ENCODE measurements at places on chromosomes 5 and 9.

DNA sequence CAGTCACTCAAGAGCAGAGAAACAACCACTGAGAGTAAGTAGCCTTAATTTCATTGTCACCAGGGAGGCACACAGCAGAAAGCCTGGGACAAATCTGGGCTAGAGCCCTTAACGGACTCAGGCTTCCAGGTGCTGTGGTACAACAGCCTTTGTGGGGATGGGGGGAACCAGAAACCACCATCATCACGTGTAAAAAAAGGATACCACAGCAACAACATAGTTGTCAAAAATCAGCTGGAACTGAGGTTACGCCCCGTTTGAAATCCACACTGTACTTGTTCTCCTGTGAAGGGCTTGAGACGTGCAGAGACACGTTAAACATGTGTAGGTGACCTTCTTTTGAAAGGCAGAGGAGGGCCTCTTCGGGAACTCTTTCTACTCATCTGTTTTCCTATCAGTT lies 16.6 kb upstream of the PLPP1 start:
- DNase-seq = no peak

- DNase-seq = no peak
These were observed 16.1 kb downstream of the RAI14 start for GRCh38 chr5:34672196-34672595.

DNA sequence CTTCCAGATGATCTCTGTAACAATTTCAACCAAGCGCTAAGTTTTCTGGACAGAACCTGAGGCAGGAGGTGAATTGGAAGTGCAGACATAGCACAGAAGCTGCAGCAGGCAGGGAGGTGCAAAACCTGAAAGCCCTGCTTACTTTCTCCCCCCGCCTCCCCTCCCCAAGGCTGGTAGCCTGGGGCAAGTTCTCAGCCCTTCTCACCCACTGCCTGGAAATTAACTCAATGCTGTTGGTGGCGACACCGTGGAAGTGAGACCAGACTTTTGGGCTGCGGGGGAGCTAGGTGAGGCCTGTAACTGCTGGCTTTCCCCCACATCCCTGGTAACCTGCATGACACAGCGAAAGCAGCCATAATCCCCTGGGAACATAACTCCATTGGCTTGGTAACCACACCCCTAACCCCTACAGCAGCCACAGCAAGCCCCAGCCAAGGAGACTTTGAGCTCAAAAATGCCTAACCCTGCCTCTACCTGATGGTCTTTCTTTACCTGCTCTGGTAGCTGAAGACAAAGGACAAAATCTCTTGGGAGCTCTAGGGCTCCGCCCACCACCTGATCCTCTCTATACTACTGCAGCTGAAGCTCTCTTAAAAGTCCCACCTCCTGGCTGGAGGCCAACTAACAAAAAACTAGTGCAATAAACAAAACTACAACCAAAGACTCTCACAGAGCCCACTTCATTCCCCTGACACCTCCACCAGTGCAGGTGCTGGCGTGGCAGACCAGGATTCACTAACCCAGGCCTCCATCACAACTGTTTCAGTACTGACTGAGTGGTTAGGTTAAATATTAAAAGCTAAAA lies 11.9 kb upstream of the OR13C8 start:
- DNase-seq = no peak

DNA sequence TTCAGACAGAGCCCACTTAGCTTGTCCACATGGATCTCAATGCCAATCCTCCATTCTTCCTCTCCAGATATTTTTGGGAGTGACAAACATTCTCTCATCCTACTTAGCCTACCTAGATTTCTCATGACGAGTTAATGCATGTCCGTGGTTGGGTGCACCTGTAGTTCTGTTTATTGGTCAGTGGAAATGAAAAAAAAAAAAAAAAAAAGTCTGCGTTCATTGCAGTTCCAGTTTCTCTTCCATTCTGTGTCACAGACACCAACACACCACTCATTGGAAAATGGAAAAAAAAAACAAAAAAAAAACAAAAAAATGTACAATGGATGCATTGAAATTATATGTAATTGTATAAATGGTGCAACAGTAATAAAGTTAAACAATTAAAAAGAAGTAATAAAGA lies 59.0 kb downstream of the BASP1 start:
- no peak for DNase-seq

DNA sequence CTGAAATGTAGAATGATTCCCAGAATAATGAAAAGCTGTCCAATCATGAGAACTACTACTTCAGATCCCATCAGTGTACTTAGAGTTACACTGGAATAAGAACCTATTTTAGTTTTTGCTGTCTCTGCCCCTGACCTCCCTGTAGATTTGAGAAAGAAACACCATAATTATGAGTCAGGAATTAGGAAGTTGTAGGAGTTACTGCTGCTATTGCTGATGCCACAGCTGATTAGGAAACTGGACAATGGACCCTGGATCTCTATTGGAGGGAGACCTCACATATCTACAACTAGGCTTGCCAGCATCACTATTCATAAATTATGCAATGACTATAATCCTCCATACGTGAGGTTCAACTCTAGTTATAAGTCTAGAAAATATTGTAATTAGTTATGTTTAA lies 48.8 kb upstream of the EDIL3 start:
- DNase-seq = no peak

DNA sequence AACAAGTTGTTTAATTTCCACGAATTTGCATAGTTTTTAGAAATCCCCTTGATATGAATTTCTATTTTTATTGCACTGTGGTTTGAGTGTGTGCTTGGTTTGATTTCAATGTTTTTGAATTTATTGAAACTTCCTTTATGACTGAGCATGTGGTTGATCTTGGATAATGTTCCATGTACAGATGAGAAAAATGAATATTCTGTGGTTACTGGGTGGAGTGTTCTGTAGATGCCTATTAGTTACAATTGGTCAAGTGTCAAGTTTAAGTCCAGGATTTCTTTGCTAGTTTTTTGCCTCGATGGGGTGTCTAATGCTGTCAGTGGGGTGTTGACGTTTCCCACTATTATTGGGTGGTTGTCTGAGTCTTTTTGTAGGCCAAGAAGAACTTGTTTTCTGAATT lies 319.5 kb upstream of the ACTBL2 start:
- no peak for DNase-seq

DNA sequence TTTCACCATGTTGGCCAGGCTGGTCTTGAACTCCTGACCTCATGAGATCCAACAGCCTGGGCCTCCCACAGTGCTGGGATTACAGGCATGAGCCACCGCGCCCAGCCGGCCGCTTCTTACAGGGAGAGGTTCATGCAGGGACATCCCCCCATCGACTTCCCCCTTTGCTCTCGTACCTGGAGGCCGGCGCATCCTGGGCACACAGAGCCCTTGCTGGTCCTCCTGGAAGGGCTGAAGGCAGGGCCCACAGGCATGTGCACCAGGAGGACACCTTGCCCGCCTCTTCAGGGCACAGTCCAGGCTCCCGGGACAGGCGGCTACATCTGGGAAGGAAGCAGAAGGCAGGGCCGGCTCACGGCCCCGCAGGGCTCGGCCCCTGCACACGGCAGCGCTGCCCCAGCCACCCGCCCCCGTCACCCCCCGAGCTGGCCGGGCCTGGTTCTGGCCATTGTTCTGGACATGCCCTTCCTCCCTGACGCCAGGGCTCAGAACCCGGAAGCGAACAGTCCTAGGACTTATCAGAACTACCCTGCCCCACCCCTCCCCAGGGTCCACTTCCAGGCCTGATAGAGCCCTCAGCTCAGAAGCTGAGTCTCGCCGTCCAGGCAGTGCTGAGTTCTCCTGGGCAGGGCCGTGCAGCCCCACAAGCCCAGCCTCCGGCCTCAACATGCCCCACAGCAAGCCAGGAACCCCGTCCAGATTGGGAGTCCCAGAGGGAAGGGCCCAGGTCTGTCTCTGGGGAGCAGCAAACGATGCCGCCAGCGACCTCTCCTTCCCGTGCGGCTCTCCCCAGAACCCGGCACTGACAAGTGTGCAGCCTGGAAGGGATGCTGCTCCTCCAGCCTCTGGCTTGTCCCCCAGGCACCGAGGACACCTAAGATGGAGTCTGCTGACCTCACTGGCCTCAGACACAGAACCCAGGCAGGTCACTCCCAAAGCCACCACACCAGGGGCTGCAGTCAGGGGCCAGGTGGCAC lies 2.9 kb downstream of the NPDC1 start:
- no peak for DNase-seq

DNA sequence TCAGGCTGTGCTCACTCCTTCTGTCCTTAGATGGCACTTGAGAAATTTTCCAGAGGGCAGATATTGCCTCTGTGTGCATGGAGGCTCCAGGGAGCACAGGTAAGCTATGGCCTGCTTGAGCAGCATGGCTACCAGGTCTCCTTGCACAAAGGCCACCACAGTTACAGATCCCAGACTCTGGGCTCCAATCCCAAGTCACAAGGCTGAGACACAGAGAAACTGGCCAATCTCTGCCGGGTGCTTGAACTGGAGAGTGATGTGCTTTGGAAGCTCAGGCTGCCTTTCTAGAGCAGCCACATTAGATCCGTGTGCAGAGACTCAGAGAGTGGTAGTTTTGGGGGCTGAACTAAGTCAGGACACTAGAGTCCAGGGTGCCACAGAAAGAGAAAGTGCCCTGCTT lies 145.7 kb downstream of the SEMA6A start:
- DNase-seq = no peak

- no peak for DNase-seq
These were observed 4.7 kb downstream of the NOL6 start for GRCh38 chr9:33468797-33469621.

DNA sequence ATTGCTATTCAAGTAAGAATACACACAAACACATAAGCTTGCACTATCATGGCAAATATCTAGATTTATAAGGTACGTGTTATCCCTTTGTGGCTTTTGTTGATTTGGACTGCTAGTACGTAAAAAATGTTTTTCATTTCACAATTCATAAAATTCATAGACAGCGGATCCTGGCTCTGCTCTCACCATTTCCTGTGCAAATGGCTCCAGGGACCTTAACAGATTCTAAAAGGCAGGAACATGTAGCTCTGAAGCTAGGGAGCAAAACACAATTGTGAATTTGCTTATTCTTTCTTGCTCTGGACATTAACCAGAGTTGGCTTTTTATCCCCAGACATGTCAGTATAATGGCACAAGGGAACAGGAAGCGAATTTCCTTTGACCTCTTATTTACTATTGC lies 1019.9 kb upstream of the WWC1 start:
- no peak for DNase-seq

- DNase-seq = no peak
These were observed 104.6 kb upstream of the RETREG1 start for GRCh38 chr5:16721151-16722096.

- no peak for DNase-seq
These were observed 92.2 kb downstream of the TNC start for GRCh38 chr9:115025721-115026120.

- peak; percentile 65 for DNase-seq
These were observed 909 bp downstream of the AFF4 start for GRCh38 chr5:132962429-132963021.

DNA sequence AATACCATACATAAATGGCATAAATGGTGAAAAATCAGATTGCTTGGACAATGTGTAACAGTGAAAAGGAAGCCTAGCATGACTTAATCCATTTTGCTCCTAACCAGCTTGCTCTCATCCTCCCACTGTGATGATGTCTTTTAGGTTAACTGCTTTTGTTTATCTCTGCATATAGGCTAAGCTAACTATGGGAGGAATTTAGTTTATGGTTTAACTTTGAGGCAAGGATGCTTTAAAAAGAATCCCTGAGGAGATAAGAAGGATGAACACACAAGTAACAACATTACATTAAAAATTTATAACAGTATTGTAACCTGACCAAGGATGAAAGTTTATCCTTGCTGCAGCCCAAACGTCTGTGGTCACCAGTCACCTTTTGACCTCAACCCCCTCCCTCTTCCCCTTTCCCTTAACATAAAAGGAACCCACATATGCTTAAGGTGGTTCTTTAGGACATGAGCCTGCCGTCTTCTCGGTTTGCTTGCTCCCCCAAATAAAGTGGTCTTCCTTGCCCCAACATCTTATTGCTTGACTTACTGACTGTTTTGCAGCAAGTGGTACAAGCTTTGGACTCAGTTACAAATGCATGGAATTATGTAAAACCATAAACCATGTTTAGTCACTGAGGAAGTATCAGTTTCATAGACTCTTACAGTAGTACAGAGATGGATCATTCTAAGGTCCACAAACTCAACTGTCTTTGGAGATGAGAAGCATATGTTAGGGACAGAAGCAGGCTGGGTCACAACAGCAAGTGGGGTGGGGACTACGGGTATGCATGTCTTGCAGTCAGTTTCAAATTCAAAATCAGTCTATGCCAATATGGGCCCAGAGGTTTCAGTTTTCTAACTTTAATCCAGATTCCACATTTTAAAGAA lies 31.3 kb downstream of the AGXT2 start:
- no peak for DNase-seq

- DNase-seq = no peak
These were observed 102.4 kb upstream of the PARP8 start for GRCh38 chr5:50564079-50564478.

GRCh38 chr9:89664896-89665329 lies 60.1 kb downstream of the GADD45G start:
- no peak for DNase-seq

DNA sequence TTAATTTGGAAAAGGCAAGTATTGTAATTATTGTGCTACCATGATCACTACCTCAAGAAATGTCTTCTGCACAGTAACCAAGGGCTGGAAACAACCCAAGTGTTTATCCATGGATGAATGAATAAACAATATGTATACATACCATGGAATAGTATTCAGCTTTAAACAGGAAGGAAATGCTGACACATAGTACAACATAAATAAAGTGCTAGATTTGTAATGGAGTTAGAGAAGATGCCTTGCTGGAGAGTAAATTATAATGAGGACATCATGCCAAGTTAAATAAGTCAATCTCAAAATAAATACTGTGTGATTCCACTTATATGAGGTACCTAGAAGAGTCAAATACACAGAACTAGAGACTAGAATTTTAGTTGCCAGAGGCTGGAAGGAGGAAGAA lies 160.0 kb downstream of the CCDC192 start:
- no peak for DNase-seq

DNA sequence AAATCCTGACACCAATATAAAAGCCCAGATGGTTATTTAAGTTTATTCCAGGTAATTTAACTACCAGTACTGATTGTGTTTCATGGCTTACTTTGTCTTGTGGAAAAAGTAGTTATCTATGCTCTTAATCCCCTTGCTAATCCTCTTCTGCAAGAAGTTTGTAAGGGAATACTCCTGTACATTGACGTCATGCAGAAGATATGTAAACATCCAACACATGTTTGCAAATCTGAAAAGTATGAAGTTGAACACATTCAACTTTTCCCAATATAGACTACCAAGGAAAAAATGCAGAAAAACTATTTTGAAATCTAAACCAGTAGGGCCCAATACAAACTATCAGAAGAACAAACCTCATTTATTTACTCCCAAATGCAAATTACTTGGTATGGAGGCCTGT lies 56.3 kb upstream of the ELL2 start:
- no peak for DNase-seq

GRCh38 chr5:171798418-171798817 lies 12.8 kb downstream of the SMIM23 start:
- no peak for DNase-seq

GRCh38 chr9:134131471-134132207 lies 4.2 kb upstream of the WDR5 start:
- no peak for DNase-seq

DNA sequence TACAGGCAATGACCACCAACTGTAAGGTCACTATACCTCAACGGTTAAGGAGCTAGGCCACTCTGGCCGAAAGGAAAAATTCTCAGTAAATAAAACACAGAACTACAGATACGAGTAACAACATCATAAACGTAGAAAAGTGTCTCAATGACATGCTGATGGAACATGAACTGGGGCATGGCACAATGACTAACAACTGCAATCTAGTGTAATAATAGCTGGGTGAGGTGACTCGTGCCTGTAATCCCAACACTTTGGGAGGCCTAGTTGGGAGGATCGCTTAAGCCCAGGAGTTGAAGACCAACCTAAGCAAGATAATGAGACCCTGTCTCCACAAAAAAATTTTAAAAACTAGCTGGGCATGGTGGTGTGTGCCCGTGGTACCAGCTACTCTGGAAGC lies 9.8 kb upstream of the RAPGEF6 start:
- peak; percentile 20 for DNase-seq

Measured in inflammatory macrophage treated with lipopolysaccharide for 4 hours (primary cell).